AG08396 (cell line): ENCODE measurements at places on chromosomes 7 and 10.

DNA sequence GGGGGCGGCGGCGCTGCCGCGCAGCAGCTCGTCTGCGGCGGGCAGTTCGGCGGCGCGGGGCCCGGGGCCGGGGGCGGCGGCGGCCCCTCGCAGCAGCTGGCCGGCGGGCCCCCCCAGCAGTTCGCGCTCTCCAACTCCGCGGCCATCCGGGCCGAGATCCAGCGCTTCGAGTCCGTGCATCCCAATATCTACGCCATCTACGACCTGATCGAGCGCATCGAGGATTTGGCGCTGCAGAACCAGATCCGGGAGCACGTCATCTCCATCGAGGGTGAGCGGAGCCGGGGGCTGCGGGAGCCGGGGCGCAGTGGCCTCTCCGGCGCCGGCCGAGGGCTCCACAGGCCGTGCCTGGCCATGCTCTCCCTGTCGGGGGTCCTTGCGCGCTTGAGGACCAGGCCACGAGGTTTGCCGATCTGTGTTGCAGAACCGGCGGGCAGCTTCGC lies 548 bp downstream of the AGAP3 start:
- peak; percentile 52 for DNase-seq

DNA sequence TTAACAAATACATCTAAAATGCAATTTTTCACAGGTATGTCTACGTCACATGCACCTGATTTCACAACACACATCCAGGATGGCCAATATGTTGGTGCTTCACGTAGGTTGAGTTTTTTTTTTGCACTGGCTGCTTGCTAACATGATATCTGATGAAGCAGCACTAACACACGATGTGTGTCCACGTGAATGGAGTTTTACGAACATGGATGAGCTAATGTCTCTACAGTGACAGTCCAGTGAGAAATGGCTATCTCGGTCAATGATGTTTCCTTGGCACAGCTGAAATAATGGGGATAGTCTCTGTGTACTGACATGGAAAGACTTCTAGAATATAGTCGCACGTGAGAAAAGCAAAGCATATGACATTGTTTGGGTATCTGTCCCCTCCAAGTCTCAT lies 563.9 kb upstream of the ADARB2 start:
- DNase-seq, result no peak

DNA sequence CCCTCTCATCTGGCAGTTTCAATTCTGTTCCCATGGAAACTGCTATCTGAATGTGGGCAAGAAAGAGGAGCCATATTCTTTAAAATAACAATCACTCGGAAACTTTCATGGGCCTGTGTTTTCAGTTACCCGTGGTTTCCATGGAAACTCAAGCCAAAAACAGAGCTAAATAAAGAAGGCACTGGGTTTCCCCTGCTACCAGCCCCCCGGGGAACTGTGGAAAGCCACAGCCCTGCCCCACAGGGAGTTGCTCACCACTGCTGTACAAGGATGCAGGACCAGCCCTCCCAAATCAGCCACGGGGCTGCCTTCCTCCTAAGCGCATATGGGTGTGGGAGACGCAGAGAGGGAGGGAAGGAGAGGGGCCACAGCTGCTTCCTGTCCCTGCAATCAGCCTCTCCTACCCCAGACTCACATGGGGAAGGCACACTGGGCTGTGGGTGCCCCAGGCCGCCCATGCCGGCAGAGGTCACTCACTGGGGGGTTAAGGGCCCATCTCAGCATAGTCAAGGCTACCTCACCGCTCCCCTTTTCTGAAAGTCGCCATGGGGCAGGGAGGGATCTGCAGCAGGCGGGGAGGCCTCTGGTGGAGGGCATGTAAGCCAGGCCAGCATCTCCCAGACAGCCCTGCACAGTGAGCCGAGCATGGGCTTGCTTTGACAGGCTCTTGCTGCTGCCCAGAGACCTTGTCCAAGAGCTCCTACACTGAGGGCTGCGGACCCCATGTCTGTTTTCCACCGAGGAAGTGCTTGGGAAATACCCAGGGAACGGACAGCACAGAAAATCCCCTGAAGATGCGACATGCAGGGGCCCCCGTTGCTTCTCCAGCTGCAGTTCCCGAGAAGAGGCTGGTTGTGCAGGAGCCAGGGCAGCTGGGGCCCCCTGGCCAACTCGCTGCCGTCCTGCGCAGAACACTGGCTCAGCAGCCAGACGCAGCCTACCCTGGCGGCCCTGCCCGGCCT lies 157.3 kb upstream of the PPP2R2D start:
- DNase-seq, result no peak

DNA sequence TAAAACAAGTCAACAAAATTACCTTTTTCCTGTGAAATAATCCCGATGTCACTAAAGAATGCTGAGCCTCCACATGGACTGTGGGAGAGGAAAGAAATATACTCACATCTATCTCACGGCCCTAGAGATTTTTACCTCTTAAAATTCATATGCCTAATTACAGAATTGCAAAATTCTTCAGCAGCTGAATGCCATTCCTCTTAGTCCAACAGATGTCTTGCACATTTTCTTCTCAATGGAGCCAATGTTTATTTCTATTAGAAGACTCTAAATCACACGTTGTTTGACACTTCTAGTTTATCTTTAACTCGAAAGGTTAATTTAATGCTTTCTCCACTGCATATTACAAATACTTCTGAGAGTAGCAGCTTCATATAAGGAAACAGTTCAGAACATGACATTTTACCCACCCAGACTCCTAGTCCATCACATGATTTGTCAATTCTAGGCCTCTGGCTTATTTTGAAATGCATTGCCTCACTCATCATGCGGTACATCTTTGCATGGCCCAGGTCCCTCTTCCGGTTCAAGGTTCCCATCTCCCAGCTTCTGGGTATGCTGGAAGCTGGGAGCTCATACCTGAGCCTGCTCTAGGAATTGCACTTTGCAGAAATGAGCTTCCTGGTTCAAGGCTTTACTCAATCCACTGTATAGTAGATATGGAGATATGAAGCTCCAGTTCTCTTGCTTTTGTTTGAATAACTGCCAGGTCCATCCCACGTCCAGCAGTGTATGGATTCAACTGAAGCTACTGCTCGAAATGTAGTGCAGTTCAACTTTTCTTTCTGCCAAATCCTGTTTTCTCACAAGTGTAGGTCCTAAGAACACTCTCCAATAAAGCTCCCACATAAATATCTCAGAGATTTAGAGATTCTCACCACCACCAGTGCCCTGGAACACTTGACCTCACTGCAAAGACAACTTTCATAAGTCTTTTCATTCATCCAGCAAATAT lies 306.2 kb downstream of the GPR37 start:
- peak; percentile 45 for DNase-seq

DNA sequence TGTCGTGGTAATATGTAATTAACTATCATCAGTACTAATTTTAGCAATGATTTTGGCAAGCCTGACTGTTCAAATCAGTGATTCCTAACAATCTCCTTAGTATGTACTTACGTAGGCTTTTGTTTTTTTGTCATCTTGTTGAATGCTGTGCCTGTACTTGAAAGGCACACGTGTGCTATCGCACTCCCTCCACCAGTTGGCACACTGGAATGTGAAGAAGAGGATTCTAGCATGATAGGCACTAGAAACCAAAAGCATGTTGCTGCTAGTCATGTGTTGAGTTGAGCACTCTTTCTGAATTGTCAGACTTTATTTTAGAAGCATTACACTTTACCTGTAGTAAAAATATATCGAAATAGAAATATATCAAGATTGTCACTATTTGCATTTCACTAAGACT lies 59.1 kb downstream of the TASOR2 start:
- no peak for DNase-seq

DNA sequence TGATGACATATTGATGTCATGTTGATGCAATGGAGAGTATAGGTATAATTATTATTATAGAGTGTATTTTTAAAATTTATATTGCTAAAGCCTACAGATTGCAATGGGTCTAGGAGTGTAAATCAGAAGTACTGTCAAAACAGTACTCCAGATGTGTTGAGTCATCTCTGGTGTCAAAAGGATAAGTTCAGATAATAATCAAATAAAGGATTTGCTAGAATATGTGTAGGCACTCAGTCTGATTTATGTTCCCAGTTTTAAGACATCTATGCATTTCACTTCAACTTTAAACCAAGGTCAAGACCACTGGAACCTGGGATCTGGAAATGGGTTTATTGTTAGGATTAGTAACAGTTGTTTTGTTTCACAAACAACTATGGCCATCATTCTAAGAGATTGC lies 342.3 kb upstream of the BMPER start:
- no peak for DNase-seq

GRCh38 chr10:110207805-110208613 lies 604 bp downstream of the MXI1 start:
- peak; percentile 41 for DNase-seq
